Activated CD4-positive, alpha-beta T cell treated with anti-CD3 and anti-CD28 coated beads, Interleukin-2, Interleukin-6, amounts not matched to agents 100 ng/mL and 50 ng/mL, durations not matched to agents 16 hours and 8 hours (primary cell): ENCODE measurements at places on chromosomes 5 and 9.

DNA sequence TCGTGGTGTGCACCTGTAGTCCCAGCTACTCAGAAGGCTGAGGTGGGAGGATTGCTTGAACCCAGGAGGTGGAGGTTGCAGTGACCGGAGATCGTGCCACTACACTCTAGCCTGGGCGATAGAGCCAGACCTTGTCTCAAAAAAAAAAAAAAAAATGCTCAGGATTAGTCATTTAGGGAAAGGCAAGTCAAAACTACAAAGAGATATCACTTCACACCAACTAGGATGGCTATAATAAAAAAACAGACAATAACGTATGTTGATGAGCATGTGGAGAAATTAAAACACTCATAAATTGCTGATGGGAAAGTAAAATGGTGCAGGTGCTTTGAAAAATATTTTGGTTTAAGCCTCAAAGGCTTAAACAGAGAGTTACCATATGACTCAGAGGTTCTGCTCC lies 6.3 kb upstream of the ANKRD34B start:
- DNase-seq = peak; percentile 17

- DNase-seq = no peak
Measured at GRCh38 chr5:107990881-107991810, 320.4 kb upstream of the EFNA5 start.

DNA sequence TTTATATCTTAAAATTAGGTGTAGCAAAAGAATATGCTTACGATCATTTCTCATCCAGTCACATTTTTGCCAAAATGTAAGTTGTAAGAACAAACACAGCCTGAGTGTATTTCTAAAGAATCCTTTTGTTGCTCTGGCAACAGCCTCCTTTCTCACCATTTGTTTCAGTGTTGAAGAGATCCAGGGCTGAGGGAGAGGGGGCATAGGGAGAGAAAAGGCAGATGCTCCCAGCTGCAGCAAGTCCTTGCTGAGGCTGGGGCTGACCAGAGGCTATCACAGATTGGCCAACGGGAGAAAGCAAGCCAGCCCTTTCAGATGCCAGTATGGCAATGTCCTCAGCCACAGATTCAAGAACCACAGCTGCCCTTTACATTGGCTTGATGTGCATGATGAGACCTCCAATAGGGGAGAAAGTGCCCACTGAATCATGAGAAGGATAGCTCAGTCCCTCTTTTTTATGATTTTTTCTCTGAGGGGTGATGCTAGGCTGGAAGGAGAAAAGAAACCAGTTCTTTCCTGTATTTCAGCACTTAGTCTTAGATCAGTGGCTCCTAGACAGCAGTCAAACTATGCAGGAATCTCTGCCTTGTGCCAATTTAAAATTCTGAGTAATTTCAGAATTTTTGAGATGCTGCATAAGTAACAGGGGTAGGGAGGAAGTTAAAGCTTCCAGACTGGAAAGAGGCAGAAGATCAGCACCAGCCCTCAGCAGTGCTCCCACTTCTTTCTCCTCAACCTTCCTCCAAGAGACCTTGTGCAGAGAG lies 142.1 kb downstream of the LHFPL2 start:
- DNase-seq = no peak

GRCh38 chr9:114097613-114098020 lies 1.5 kb downstream of the KIF12 start:
- no peak for DNase-seq

GRCh38 chr9:121527371-121527770 lies 27.7 kb upstream of the GGTA1 start:
- no peak for DNase-seq

DNA sequence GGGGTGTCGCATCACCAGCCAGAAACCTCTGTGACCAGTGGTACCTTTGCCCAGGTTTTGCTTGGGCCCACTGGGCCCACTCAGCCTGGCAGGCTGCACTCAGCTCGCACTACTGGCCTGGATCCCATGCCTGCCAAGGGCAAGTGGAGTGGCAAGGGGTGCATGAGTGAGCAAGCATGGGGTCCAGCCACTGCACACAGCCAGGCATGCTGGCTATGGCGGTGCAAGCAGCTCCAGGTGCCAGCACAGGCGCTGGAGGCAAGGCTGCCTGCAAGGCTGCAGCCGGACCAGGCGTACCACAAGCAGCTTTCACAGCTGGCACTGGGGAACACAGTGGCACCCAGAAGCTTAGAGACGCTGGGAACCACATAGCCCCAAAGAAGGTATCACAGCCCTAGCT lies 80.1 kb downstream of the NLN start:
- no peak for DNase-seq

GRCh38 chr5:142446131-142446959 lies 121.5 kb upstream of the SPRY4 start:
- no peak for DNase-seq

- DNase-seq = no peak
Measured at GRCh38 chr5:169811023-169811422, 169.3 kb downstream of the INSYN2B start.

- DNase-seq = no peak
Measured at GRCh38 chr5:85375525-85375924, 990.8 kb upstream of the EDIL3 start.

DNA sequence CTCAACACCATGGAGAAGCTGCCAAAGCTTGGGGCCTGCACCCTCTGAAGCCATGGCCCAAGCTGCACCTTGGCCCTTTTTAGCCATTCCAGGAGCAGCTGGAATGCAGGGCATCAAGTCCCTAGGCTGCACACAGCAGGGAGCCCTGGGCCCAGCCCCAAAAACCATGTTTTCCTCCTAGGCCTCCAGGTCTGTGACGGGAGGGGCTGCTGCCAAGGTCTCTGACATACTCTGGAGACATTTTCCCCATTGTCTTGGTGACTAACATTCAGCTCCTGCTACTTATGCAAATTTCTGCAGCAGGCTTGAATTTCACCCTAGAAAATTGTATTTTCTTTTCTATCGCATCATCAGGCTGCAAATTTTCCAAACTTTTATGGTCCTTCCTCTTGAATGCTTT lies 64.6 kb downstream of the ELOVL7 start:
- no peak for DNase-seq

DNA sequence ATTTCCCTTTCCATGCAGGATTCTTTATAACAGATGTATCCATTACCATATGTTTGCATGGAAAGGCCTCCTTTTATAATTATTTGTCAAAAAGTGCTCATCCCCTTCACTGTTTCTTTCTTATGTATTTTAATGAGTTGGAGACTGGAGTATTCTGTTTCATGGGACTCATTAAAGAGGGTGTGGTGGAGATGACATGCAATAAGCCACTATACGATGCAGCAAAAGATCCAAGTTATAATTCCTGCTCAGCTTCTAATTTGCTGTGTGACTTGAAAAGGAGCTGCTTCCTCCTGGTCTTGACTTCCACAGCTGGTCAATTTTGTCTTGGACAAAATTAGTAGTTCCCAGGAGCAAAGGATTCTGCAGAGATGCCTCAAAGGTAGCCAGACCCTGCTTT lies 13.9 kb downstream of the SGCD start:
- no peak for DNase-seq

DNA sequence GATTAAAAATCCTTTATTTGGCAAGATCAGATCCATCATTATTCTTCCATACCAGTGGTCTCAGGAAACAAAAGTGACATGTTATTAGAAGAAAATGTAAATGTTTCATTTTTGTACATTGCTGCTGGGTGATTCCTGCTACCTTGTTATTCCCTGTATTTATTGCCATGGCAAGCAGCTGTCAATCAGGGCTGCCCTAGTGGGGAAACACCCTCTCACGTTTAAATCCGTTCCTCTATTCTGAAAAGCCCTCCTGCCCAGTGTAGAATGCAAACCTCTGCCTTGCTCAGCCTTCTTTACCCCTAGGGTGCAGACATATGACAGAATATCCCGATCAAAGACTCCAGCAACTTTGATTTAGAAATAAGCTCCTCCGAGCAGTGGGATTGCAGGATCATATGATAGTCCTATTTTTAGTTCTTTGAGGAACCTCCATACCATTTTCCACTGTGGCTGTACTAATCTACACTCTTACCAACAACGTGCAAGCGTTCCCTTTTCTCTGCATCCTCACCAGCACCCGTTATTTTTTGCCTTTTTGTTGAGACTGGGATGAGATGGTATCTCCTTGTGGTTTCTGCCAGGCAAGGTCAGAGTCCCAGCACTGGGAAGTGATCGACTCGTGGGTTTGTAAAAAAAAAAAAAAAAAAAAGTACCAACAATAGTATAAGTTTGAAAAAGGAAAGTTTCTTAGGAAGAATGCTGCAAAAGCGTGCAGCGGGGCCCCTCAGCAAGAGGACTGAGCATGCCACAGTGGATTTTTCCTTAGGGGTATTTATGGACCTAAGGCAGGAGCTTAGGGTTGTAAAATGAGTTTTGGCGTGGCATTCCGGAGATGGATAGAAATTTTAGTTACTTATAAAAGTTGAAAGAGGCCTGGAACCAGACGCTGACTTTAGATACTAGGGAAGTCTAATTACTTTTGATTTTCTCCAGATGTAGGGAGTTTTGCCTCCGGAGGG lies 66.7 kb downstream of the HRH2 start:
- DNase-seq = no peak

- peak; percentile 28 for DNase-seq
Measured at GRCh38 chr5:32595118-32595517, 9.8 kb downstream of the SUB1 start.

DNA sequence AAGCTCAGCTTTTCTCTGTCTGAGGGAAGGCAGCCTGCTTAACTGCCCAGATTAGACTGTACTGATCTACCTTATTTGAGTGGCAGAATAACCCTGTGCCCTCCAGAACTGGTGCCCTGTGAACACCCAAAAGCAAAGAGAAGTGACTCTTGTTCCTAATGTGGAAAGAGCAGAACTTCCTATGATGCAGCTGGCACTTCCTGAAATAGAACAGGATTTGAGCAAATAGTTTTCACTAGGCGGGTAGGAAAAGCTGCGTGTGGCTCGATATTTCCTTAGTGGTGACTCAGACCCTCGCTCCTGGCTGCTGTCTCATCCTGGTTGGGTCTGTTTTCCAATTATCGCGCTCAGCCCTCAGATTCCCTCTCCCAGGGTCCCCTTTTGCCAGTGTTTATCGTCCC lies 89.9 kb downstream of the SH3TC2 start:
- no peak for DNase-seq
